Suppressor macrophage (primary cell): ENCODE measurements at places on chromosomes 3 and 15.

DNA sequence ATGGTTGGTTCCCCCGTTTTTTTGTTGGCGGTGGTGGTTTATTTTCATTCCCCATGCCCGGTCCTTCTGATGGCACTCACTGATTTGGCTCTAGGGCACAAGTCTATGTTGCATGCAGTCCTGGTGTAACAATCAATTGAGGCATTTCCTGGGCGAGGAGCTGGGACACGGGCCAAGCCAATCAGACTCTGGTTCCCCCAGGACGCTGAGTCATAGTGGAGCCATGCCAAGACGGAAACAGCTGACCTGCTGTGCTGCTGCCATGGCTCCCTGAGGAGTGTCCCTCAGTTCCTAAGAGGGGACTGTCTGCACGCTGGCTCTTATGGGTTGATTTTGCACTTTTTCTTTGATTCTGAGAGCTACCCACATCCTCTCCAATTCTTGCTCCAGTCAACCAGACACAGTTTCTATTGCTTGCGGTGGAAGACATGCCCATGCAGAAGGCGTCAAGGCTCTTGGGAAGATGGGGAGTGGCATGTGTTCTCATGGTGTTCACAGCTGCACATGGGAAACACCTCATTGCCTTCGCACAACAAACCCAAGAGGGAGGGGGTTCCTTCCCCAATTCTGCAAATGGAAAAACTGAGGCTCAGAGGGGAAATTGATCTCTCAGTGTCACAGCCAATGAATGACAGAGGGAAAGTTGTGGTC, 28.3 kb upstream of the ALDH1L1 start:
- DNase-seq: peak; percentile 56

GRCh38 chr15:71893691-71894090, 83.3 kb downstream of the NR2E3 start:
- DNase-seq: no peak

DNA sequence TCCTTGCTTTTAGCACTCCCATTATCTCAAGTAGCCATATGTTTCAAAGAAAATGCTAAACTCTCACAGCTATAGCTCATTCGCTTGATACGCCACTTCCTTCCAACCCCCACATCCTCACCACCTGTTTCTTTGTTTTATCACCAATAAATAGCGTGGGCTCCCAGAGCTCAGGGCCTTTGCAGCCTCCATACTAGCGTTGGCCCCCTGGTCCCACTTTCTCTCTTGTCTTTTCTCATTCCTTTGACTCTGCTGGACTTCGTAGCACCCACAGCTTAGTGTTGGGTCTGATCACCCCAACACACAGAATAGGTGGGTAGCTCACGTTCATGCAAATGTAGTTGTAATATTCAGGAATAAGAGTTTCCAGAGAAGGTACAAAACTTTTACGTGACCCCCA, 4.1 kb upstream of the GPD1L start:
- DNase-seq: no peak

- no peak for DNase-seq
Measured at GRCh38 chr15:75662823-75663519, 15.3 kb downstream of the SNX33 start.

GRCh38 chr3:133506215-133506901, 67.1 kb upstream of the CDV3 start:
- DNase-seq: peak; percentile 85

DNA sequence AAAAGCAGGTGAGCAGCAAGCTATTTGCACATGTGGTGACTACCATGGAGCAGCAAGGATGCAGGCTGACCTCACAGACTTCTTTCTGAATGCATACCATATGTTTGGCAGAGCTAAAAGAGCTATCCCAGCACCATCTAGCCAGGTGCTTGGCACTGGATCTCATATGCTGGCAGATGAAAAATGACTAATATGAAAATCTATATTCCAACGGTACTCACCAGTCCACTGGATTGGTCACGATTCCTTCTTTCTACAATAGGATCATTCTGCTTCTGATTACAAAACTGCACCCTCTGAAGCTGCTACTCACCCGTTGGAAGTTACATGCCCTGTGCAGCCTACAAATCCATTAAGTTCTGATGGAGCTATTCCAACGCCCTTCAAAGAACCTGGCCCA, 714.3 kb upstream of the CFAP20DC start:
- no peak for DNase-seq

- no peak for DNase-seq
Measured at GRCh38 chr3:116302087-116302747, 143.1 kb downstream of the LSAMP start.

GRCh38 chr15:99253381-99254090, 2.3 kb downstream of the LRRC28 start:
- DNase-seq: no peak

GRCh38 chr3:114378760-114379159, 84.9 kb downstream of the TIGIT start:
- DNase-seq: no peak

DNA sequence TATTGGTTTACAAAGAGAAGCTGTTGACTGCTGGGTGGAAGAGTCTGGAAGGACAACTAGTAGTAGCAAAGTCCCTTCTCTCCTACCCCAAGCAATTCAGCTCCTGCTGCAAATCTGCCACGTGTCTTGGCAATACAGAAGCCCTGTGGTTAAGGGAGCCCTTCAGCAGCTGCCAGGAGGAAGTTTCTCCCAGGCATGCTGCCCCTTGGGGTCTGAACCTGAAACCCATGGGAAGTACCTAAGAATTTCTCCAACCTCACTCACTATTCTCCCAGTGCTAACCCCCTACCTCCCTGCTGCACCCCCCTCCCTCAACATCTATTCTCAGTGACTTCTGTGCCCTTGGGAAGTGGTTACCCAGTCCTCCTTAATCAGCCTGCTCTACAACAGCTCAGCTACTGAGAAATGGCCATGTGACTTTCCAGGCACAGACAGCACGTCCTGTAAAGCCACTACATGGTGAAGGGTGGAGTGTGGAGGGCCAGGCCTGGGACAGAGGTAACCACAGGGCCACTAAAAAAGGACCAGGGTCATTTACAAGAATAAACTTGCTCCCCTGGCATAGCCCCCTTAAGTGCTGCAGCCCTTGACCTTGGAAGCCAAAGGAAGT, 316.6 kb downstream of the NTRK3 start:
- peak; percentile 17 for DNase-seq

DNA sequence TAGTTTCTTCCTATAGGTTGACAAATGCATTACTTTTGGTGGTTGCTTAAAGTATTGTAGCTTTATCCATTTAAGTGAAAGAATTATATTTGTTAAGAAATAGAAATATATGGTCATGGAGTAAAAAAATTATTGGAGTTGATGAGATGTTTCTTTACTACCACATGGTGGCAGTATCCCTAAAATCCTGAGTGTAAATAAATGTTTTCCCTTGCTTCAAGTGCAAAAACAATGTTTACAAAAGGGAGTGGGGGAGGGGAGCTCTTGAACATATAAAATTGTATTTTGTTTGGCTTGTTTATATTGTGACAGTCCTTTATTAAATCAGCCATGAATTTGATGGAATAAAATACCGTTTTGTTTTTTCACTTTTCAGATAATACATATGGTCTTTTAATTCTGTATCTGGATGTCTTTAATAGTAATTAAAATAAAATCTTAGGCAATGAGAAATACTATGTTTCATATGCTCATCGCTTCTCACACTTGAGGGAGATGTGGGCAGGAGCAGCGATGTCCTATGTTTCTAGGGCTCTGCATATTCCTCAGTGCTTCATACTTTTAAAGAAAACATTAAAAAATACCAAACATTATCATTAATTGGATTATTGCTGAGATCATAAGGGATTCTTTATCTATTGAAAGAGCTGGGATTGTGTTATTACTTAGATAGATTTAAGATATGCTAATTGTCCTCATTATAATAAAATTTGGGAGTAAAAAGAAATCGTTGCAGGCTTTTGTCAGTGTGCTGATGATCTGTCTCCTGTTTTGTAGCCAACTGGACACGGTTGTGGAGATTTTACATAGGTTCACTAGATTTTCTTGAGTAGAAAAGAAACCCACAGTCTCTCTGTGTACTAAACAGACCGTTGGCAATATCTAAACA, 349.7 kb downstream of the TUSC7 start:
- peak; percentile 61 for DNase-seq

DNA sequence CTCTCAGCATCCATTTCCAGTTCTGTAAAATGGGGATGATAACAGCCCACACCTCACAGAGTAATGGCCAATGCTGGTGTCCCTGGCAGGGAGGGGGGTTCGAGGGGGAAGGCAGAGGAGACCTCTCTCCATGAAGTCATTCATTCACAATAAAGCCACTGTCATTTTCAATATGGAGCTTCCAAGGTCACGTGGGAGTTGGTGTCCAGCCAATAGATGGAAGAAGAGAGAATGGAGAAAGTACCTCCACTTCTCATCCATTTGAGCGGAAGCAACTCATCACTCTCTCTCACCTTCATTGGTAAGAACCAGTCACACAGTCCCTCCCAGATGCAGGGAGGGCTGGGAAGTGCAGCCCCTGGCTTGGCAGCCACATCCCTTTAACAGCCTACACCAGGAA, 14.9 kb upstream of the RBSN start:
- DNase-seq: no peak

DNA sequence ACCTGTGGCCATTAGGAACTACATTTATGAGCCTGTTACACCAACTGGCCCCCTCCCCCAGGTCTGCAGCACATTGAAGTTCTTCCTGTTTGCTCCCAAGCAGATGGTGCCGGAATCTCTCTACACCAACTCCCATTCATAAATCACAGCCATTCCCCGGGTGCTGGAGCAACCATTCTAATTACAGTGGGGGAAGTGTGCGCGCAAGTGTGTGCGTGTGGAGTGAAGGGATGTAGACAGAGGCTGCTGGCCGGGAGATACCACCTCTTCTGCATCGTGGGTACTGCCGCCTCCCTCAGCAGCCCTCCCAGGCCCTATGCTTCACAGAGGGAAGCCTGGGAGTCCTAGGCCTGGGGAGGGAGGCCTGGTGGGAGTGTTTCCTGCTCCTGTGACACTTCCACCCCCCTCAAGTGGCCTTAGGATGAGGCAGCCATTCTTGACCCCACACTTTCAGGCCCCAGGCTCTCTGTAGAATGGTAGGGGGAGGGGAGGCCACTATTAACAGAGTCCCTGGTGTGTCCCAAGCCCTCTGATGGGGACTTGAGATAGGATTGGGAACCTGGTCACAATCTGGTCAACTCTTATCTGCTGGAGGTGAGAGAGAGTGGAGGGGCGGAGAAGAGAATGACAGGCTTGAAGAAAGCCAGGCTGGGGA, 69.1 kb downstream of the MAGEF1 start:
- DNase-seq: no peak

- DNase-seq: peak; percentile 62
Measured at GRCh38 chr15:42137461-42138261, 18.8 kb downstream of the PLA2G4F start.

GRCh38 chr3:122893282-122893681, 98.4 kb downstream of the SLC49A4 start:
- DNase-seq: no peak

DNA sequence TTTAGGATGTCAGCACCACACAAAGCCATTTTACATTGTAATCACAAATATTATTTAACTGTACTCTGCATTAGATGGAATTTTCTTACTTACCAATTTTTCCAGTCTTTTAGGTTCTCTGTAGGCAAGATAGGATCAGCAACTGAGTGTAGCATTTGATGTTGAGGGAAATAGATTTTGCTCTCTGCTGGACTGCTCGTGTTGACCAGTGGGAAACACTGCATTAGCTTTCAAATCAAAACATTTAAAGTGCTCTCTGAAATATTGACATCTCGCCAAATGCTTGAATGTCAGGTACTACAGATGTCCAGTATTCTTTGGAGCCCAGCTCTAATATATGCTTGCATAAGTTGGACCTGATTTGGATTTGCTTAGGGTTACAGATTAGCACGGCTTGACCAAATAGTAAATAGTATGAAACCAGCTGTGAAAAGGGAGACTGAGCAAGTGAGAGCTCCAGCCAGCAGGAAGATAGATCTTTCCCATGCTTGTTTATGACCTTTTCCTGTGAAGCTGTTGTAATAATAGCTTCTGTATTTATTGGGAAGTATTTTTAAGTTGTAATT, 29.5 kb downstream of the P2RY14 start:
- DNase-seq: no peak

GRCh38 chr3:173173652-173174051, 32.6 kb upstream of the SPATA16 start:
- DNase-seq: no peak

- DNase-seq: no peak
Measured at GRCh38 chr3:124785973-124786372, 55.7 kb downstream of the UMPS start.

DNA sequence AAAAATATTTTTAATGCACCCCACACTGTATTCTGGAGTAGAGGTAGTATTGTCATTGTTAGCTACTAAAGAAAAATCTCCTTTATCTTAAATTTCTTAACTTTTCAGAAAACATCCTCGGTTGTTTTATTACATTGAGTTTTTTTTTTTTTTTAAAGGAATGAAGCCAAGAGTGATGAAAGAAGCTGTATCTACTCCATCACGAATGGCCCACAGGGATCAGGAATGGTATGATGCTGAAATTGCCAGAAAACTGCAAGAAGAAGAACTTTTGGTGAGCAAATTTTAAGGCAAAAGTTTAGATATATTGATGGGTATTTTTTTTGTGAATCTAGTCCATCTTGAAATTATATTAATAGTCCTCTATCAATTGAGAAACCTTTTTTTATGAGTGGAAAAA, 49.7 kb upstream of the UTS2B start:
- DNase-seq: no peak

DNA sequence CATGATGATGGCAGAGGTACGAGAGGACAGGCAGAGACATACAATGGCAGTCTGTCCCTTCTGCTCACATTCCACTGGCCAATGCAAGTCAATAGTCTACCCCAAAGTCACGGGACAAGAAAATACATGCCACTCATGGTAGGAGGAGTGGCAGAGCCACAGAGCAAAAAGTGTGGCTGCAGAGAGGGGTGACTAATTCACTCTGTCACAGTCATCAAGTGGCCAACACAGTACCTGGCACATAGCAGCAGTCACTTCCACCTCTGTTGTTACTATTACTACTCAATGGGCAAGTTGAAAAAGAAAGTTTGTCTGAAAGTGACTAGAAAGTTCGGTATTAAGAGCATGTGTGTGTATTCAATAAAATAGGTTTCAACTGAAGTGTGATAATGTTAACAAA, 91.4 kb downstream of the SMAD3 start:
- DNase-seq: no peak

DNA sequence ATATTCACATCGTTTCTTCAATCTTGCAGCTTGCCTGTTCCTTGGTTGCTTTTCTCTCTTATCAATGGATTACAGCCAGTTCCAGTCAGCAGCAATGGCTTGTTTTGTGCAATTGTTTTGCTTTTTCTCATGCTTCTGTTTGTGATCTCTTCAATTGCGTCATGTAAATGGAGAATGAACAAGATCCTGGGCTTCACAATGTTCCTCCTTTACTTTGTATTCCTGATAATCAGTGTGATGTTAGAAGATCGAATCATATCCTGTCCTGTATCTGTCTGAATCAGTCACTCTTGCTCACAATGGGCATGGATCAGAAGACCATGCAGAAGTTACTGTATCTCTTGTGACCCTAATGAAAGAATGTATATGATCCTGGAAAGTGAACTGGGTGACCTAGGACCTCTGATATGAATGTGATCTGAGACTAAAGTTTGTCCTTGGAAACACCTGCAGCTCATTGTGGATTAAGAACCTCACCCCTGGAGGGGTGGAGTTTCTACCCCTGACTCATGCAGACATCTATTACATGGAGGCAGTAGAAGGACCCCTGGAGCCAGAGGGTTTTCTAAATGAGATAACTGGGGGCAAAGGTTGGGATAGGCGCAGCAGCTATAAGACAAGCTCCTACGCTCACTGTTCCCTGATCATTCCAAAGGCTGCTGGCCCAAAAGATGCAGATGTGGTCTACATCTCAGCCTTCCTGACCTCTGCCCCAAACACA, 32.2 kb downstream of the SLC24A1 start:
- DNase-seq: no peak
